ENCODE measurements at places on chromosomes 3 and 15.

- no peak overlapping the region for H3K4me3 ChIP-seq
- H3K4me1 ChIP-seq: no peaks in the 10 kb centered on the region
- DNase-seq: no peak
- H3K27ac ChIP-seq: no peak overlapping the region
- no peaks in the 10 kb centered on the region for H3K27me3 ChIP-seq
- no peaks in the 10 kb centered on the region for H3K36me3 ChIP-seq
These were observed 192.7 kb upstream of the SLC2A2 start for GRCh38 chr3:171219258-171219657.

DNA sequence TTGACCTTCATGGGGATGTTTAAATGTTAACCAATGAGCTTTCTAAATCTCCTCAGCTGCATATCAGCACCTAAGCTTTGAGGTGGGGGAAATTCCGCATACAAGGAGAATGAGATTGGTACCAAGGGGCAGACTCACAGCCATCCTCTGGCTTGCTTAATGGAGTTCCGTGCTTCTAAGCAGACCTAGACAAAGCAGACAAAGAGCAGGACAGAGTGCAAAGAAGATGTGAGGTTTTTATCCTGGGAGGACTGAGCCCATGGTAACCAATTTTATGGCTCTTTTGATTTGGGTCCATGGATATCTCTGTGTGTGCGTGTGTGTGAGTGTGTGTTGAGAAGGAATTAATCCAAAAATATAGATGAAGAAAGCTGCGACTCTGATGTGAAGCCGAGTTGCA, 7.5 kb downstream of the TAFA4 start:
- no peak overlapping the region for H3K27ac ChIP-seq
- no peaks in the 10 kb centered on the region for H3K4me1 ChIP-seq
- no peaks in the 10 kb centered on the region for H3K36me3 ChIP-seq
- H3K4me3 ChIP-seq: no peak overlapping the region

DNA sequence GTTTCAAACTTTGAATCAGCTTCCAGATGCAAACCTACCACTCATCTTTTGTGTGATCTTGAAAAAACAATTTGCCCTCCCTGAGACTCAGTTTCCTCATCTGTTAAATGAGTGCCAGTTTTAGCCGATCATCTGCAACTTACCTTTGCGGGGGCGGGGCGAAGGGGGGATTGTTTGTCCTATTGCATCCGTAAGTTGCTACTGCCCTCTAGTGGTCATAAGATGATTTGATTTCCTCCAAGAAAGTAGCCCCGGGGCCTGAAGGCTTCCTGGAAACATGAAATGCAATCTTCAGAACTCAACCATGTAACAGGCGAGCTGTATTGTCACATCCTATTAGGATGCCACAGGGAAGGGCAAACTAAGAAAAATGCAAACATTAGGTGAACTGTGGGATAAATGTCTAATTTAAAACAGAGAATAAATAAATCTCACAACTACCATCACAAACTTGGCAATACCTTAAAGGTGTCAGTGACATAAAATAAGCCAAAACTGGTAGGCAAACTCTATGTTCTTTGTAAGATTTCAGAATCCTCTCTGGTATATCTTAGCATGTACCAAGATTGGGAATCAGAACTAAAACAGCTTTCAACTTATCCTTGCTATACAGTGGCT, 63.5 kb upstream of the CLDN18 start:
- H3K27ac ChIP-seq: no peak overlapping the region
- H3K36me3 ChIP-seq: no peaks in the 10 kb centered on the region
- no peaks in the 10 kb centered on the region for H3K4me1 ChIP-seq
- peak; percentile 62 for DNase-seq
- no peaks in the 10 kb centered on the region for H3K27me3 ChIP-seq
- no peak overlapping the region for H3K4me3 ChIP-seq

GRCh38 chr3:146024260-146024659, 136.7 kb downstream of the PLOD2 start:
- no peaks in the 10 kb centered on the region for H3K27me3 ChIP-seq
- no peak overlapping the region for H3K4me3 ChIP-seq
- H3K27ac ChIP-seq: no peak overlapping the region

- no peaks in the 10 kb centered on the region for H3K27me3 ChIP-seq
- no peak for DNase-seq
- no peaks in the 10 kb centered on the region for H3K36me3 ChIP-seq
These were observed 196.5 kb downstream of the KLHL25 start for GRCh38 chr15:85598219-85598618.
